ENCODE measurements at places on chromosomes 11 and 22.
A peak's percentile ranks its signal among the peaks of the same experiment; 100 is the strongest.

DNA sequence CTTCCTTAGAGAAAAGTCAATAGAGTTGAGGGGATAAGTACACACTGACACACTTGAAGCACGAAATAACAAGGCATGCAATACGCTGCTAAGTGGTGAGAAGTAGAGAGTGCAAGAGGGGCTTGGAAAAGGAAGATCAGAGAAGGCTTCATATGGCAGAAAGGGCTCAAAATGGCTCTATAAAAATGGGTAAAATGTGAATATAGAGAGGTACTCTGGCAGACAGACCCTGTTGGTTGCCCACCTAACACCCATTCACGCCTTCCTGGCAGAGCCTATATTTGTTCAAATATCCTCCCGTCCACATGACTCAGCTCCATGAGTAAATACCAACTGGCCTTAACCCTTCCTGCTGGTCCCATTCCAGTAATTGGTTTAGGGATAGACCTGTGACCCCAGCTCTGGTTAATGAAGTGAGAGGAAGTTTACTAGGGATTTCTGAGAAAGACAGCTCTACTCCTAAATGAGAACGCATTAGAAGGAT, 38.9 kb upstream of the CCDC34 start:
- no peak overlapping the region for H3K27ac ChIP-seq
- peak; percentile 29 for DNase-seq
- no peak overlapping the region for H3K4me3 ChIP-seq

DNA sequence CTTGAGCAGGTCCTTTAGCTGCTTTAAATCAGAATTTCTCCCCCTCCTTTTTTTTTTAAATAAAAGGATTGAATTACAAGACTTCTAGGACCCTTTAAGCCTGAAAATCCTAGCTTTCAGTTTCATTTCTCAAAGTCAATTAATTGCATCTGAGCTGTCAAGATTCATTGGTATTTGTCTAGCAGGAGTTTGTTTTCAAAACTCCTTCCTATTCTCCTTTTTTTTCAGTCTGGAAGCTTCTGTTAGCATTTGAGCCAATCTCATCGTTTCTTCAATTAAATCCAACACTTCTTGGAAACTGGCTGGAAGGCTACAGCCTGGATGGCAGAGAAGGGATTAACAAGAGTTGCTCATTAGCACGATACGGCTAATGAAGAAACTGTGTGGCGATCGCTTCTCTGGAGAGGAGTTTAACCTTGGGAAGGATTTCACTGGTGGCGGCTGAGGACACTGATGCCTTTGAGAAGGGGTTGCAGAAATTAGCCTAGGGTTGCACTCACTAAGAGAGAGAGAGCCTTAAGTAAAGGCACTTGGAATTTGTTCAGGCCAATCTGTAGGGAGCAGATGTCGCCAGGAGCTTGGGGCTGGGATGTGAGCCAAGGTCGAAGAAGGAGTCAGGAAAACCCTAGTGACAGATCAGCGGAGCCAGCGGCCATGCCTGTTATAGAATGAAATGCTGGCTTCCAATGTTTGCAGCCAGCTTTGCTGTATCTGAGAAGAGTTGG, 43.8 kb upstream of the API5 start:
- H3K36me3 ChIP-seq: no peaks in the 10 kb centered on the region
- no peaks in the 10 kb centered on the region for H3K4me1 ChIP-seq
- 0 out of 2 replicates have a peak, but pooled peaks cover 2% of the 10 kb centered on the region for H3K27me3 ChIP-seq
- DNase-seq: no peak
- H3K27ac ChIP-seq: no peak overlapping the region

DNA sequence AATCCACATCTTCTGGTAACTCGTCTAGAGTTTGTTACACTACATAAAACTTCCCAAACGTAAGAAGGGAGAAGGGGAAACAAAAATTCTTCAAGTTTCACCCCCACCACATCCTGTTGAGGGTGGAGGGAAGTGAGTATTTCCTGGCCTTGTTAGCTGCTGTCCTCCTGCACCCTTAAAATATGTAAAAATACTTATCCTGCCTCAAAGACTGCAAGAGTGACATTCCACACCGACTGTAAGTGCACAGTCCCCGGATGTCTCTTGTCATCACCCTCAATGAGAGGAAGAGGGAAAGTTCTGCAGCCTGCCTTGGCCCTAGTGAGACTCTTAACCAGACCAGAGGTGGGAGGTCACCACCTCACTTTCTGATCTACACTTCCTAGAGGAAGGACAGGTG, 3.3 kb downstream of the TMEM121B start:
- H3K36me3 ChIP-seq: no peaks in the 10 kb centered on the region
- H3K27ac ChIP-seq: no peak overlapping the region
- no peaks in the 10 kb centered on the region for H3K27me3 ChIP-seq

DNA sequence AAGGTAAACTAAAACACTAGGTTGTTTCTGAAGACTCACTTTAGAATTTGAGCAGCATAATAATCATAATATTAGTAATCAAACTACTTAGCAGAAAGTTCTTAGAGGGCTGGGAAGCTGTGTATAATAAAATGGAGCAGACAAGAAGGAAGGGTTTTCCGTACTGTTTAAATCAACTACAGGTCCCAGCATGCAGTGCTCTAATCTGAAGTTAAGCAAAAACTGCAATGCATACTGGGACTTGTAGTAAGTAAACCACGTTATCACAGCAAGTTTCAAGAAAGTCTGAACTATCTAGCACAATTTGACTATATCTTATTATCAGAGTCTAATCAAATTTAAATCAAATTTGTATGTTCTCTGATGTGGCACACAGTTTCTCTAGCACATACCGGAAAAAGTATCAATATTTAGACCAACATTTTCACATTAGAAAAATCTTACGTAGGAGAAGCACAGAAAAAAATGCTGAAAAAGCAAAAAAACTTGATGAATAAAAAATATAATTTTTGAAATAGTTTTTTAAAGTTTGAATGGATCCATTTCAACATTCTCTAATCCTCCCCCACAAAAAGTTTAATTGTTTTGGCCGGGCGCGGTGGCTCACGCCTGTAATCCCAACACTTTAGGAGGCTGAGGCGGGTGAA, 8.2 kb downstream of the PHF21A start:
- peak; percentile 90 for DNase-seq
- H3K4me1 ChIP-seq: peaks cover 73% of the 10 kb centered on the region
- H3K36me3 ChIP-seq: no peaks in the 10 kb centered on the region

DNA sequence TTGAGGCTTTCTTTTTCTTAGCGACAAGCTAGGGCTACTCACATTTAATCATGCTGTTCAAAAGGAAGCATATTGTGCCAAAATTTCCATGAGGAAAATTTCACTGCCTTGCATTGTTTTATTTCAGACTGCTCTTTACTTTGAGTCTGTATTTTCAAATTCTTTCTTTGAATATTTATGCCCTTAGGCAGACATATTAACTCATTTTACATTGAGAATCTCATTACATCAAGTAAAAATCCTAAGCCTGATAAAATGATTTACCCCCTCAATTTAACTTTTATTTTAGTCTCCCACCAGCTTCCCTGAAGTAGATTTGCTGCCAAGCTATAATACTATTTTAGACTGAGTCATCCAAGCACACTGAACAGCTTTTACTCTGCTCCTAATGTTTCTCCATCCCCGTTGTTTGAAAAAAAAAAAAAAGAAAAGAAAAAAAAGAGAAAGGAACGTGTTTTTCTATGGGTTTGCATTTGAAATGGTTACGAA, 189.3 kb upstream of the MTMR2 start:
- H3K4me3 ChIP-seq: no peak overlapping the region
- H3K4me1 ChIP-seq: no peaks in the 10 kb centered on the region
- H3K36me3 ChIP-seq: no peaks in the 10 kb centered on the region
- no peak for DNase-seq

DNA sequence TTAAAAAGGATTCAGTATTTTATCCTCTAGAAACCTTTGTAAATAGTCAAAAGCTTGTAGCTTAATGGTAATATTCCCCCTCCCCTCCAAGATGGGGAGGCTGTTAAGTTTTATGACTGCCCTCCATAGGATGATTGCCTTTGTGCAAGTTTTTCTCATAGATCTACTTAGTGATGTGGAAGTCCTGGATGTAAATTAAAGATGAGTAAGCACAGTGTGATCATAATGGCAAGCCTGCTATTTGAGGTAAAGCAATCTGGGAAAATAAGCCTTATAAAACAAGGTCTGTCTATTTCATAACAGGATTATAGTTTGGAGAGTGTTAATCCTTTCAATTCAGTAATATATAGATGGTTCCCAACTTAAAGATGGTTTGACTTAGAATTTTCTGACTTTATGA, 216.3 kb downstream of the DDX10 start:
- H3K4me3 ChIP-seq: no peak overlapping the region
- no peaks in the 10 kb centered on the region for H3K4me1 ChIP-seq
- H3K27me3 ChIP-seq: no peaks in the 10 kb centered on the region
- H3K27ac ChIP-seq: no peak overlapping the region
- H3K36me3 ChIP-seq: no peaks in the 10 kb centered on the region

DNA sequence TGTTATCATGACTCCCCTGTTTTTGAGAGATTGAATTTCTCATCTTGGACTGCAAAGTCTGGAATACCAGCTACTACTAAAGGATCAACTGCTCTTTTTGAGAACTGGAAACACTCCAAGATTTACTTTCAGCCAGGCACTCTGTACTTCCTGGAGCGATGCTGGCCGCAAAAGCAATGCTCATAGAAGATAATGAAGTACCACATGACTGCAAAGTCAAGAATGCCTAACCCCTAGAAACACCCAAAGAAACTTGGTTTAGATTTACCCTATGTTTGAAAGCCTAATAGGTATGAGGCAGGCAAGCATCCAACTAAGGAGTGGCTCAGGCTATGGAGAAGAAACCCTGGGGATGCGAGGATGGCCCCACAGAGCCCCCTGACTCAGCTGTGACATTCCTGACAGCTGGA, 47.7 kb upstream of the ARHGAP20 start:
- H3K27ac ChIP-seq: no peak overlapping the region
- H3K27me3 ChIP-seq: no peaks in the 10 kb centered on the region
- H3K36me3 ChIP-seq: no peaks in the 10 kb centered on the region
- H3K4me1 ChIP-seq: peaks cover 5% of the 10 kb centered on the region
- H3K4me3 ChIP-seq: no peak overlapping the region
- DNase-seq: no peak

Measured in Karpas-422 (cell line).